ENCODE measurements at places on chromosomes 2 and 18.

GRCh38 chr18:34977838-34978532 is 63.2 kb upstream of the MAPRE2 start:
- peak; percentile 23 for DNase-seq

- no peak for DNase-seq
Measured at GRCh38 chr2:235763816-235764215, 270.0 kb downstream of the AGAP1 start.

GRCh38 chr2:46120792-46121555 is 176.2 kb upstream of the EPAS1 start:
- DNase-seq, result no peak

DNA sequence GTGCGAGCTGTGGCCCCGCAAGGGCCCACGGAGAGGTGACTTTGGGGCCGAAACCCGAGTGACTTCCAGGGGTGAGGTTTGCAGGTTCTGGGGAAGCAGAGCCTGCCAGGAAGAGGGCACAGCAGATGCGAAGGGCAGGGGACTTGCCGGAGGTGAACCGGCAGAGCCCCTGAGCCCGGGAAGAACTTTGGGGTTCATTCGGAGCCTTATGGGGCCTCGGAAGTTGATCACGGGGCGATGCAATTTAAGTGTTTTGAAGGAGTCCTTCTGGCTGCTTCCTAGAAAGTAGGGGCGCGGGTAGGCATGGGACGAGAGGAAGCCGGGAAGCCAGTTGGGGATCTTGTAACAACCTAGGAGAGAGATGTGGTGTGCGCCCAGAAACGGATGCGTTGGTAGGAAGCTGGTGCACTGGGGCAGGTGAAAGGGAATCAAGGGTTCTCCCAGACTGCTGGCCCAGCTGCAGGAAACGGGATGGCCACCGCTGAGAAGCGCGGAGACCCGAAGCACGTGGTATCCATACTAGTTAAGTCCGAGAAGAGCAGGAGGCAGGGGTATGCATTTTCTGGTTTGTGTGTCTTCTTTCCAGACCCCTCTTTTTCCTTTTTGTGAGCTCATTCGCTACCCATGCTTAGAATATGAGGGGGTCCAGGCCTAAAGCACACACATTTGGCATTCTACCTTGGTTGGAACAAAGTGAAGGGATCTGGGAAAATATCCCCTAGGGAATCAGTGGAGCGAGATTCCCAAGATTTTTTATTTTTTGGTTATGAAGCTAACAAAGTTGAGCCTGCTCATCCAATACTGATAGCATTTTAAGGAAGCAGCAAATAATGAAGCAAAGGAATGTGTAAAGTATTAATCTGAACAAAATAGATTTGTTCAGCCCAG is 758 bp downstream of the SCLY start:
- peak; percentile 35 for DNase-seq

DNA sequence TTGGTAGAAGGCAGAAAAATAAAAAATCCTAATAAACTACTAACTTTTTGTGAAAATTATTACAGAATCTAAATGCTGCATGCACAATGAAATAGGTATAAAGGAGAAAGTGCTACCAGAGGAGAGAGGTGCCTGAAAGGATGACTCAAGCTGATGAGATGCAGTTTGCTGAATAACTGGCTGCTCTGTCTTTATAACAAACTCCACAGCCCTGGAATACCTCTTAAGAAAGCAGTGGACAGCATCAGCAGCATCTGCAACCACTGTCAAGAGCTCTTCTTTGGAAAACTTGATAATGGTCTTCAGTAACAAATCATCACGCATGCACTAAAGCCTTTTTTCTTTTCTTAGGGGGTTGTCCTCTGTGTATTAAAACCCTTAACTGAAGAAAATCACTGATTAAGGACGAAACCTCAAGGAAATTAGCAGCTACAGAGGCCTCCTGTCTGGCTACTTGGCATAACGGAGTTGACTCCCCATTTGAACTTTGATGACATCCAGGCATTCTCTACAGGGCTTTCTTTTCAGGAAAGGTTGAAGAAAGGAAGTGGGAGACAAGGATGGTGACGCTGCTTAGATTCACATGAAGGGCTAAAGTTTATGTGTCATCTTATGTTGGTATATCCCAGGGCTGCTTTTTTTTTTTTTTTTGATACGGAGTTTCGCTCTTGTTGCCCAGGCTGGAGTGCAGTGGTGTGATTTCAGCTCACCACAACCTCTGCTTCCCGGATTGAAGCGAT is 28.8 kb downstream of the WDFY1 start:
- DNase-seq, result no peak

GRCh38 chr2:121611730-121612705 is 37.2 kb downstream of the CLASP1 start:
- no peak for DNase-seq

DNA sequence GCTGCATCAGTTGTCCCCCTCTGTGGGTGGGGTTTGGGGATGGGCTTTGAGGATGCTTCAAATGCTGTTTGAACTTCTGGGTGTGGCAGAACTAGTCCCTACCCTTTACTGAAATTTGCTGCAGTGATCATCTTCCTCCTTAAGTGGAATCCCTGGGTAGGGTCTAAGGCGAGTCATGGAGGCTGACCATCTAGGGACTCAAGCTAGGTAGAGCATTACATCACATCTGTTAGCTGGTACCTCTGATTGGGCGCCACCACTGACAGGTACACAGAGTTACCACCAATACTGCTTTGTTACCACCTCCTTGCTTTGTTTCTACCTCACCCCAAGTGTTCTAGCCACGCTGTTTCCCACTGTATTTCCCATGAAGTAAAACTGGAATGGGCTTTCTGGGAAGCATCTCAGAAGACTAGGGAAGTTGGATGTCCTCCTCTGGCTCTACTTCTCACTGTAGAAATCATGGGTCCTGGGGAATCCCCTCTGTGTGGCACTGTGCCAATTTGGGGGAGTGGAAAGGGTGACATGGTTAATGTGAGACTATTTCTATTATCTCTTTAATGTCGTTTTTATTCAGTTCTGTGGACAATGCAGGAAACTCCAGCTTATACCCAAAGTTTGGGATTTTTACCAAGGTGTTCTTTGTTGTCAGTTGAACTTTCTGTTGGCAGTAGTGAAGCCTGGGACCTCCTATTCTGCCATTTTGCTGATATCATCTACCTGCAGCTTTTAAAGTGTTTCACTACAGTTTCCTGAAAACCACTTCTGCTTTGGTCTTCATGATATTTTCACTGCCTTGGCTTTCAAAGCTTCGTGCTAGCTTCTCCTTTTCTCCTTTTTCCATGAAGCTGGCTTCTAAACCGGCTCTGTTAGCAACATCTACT is 14.5 kb upstream of the SULT1C4 start:
- peak; percentile 53 for DNase-seq

GRCh38 chr18:23627970-23628369 is 34.7 kb downstream of the ANKRD29 start:
- DNase-seq, result no peak

DNA sequence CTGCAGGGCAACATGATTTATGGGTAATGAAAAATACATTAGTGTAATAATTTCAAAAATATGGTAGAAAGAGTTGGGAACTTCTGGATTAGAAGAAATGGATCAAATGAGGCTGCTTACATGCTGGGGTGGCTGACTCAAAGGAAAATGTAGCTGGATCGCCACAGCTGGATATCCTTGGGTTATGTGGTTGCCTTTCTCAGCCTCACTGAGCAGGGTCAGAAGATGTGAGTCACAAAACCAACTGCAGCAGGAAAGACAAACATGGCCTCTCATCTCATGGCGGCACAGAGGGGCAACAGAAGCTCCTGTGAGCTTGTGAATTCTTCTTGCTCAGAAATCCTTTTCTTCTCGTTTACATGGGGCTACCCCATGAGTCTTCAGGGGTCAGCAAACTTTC is 317.1 kb upstream of the SPRED2 start:
- DNase-seq, result no peak

- DNase-seq, result no peak
Measured at GRCh38 chr2:24914713-24915112, 5.3 kb downstream of the ADCY3 start.

DNA sequence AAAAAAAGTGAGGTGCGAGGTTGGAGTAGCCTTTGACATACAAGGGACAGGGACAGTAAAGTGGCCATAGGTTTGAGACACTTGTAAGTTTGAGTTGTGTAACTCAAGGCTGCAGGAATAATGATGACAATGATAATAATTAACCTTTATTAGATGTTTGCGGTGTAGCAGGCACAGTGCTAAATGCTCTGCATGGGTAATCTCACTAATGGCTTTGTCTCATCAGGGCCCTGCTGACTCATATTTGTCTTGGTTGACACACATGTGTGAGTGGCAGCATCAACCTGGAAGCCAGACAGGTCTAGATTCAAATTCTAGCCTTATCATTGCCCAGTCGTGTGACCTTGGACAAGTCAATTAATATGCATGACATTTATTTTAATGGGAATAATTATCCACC is 126.2 kb downstream of the FSHR start:
- no peak for DNase-seq

DNA sequence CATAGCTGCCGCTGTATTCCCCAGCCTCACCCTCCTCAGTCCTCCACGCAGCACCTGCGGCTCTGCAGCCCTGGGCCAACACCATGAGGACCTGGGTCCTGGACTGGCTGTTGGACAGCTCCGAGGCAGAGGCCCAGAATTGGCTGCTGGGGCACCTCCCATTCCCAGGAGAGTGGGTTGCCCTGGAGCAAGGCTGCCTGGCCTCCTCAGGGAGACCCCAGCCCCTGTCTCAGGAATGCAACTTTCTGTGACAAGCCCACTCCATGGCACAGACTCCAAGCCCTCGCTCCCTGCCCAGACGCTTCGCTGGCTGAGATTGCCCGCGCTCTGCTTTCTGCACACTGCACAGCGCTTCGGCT is 33.0 kb downstream of the CYP26B1 start:
- no peak for DNase-seq

GRCh38 chr18:376311-376710 is 108.5 kb upstream of the THOC1 start:
- peak; percentile 48 for DNase-seq

GRCh38 chr2:208013285-208014178 is 11.8 kb downstream of the PLEKHM3 start:
- peak; percentile 77 for DNase-seq

DNA sequence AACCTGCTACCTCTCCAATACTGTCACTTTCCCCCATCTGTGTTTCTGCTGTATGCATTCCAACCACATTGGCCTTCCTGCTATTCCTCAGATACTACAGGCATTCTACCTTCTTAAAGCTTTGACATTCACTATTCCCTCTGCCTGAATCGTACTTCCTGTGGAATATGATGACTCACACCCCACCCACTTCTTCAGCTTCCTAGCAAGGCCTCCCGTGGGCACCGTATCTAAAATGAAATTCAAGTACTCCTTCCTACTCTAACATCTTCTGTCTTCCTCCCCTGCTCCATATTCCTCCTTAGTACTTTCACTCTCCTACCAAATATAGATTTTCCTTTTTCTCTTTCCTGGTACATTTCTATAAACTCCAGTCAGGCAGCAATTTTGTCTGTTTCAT is 710.4 kb downstream of the RNF144A start:
- DNase-seq, result no peak

DNA sequence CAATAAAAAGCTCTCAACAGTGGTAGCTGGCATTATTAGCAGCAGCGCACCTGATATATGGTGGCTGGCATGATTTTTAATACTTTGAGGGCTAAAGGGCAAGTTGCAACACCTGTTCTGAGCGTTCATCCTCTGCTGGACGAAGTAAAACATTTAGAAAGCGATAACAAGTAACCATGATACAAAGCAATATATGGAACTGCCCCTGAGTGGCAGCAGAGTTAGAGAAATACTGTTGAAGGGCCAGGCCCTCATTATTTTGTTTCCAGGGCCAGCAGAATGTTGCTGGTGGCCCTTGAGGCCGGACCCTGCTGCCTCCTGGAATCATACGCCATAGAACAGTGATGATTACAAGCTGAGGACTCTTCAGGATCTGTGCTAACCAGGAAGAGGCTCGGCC is 47.8 kb downstream of the ARHGEF4 start:
- DNase-seq, result no peak

- no peak for DNase-seq
Measured at GRCh38 chr2:176781570-176782217, 430.9 kb upstream of the HNRNPA3 start.

- DNase-seq, result no peak
Measured at GRCh38 chr2:166676716-166677115, 182.7 kb upstream of the SCN7A start.

GRCh38 chr2:126832014-126832413 is 66.7 kb upstream of the TEX51 start:
- DNase-seq, result no peak

DNA sequence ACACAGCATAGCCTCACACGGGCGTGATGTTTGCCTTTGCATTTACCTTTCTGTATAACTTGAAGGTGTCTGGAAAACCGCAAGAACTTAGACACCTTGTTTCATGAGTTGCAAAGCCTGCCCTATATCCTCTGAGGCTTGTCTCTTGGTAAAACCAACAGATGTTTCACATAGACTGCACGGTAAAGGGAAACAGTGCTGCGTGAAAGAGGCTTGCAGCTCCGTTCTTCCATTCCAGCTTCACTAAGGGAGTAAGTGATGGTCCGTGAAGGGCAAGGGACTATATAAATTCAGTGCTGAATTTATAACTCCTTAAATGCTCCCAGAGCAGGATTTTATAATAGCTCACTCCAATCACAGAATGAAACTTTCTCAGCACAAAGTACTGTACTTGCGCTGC is 360.5 kb downstream of the SOX11 start:
- DNase-seq, result no peak

DNA sequence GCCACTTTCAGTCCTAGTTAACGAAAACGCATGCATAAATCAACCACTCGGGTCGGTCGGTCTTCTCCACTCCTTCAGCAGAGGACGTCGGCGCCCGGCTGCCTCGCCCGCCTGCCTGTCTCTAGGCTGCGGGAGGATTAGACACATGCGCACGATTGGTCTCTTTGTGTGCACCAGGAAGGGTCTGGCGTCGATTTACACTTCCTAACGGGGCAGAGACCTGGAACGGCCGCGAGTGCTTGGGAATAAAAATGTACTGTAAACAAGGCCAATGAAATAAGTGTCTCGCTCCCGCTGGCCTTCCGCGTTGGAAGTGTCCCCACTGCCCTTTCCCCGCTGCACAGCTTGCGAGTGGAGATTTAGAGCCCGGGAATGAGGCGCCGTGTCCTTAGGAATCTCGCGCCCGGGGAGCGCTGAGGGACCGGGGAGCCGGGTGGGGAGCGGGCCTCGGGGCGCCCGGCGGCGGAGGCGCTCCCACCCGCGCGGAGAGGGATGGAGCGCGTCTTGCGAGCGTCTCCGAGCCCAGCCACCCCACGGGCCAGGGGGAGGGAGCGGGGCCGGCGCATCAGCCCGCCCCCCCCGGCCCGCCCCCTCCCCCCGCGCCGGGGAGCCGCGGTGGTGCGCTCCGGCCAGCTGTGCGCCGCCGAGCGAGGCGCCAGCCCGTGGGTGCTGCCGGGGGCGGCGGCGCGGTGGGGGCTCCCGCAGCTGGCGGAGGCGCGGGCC is at the start of gene DOK6:
Gene DOK6, plus strand, starts transcription at position 636 of the 723 bp plus-strand sequence.
- peak; percentile 56 for DNase-seq

GRCh38 chr2:14199040-14199439 is 433.5 kb upstream of the LRATD1 start:
- DNase-seq, result peak; percentile 14

GRCh38 chr2:82596581-82596980 is 1862.5 kb downstream of the SUCLG1 start:
- no peak for DNase-seq

GRCh38 chr18:49378458-49378857 is 82.0 kb downstream of the DYM start:
- no peak for DNase-seq

Data from lung microvascular endothelial cell (primary cell).